ENCODE measurements at places on chromosomes 3 and 15. TPM values are rescaled to one million over a fixed set of nuclear protein-coding genes. Genes with fewer than 3 reads are reported as not detected.
A peak's percentile ranks its signal among the peaks of the same experiment; 100 is the strongest.

DNA sequence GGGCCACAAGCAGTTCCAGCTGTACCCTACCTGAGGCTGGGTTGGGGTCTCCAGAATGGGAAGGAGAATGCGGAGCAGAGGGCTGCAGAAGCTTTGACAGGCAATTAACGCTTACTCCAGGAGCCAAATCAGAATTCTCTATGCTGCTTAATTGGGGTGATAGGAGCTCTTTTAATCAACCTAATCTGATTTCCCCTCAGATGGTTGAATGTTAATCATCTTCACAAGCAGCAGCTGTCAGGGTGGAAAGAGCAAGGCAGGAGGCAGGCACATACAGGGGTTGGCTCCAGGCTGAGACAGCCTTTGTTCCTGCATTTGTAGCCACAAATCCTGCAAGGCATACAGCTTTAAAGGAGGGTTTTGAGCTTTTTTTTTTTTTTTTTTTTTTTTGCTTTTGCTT lies 2.6 kb downstream of the CILP start:
- no peak for DNase-seq

- no peak for DNase-seq
These were observed 180.7 kb upstream of the TTC14 start for GRCh38 chr3:180421221-180421620.

NCBP2 gene
- 82.4 TPM for total RNA-seq

PLA2G4F gene
- total RNA-seq, result 0.05 TPM

DNA sequence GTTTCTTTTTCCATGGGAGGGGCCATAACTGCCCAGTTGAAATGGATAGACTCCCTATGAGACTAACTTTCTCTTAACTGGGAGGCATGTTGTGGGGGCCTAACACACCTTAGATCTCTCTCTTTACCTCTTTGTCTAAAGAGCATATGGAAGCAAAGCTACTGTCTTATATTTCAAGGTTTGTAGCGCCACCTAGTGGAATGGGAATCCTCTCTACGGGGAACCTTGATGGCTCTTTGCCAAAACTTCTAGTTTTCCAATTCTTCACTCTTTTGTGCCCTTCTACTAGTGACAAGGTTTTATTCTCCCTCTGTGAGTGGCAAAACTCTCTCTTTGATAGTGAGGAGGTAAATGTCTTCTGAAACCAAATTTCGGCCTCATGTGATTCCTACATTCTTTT lies 1030.4 kb upstream of the CADM2 start:
- peak; percentile 8 for DNase-seq

CORO2B gene
- 2.8 TPM for total RNA-seq

CYP11A1 gene
- 0.57 TPM for total RNA-seq

STRIT1 gene
- total RNA-seq, result not detected
